ENCODE measurements at places on chromosomes 2 and 18.

DNA sequence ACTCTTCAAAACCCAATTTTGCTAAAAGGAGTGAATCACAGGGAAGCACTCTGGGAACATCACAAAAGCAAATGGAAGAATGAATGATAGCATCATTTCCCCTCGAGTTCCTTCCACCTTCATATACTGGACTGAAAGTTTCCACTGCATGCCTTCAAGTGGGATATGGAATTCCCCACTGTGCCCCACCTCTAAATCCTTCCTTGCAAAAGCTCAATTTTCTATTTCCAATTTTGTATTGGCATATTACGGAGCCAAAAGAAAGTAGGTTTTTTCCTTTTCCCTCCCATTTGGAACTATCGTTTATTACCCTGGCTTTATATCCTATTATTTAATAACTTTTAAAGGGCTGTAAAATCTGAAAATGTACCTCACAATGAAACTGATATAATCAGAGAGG is 149.3 kb downstream of the PIEZO2 start:
- DNase-seq, result no peak

DNA sequence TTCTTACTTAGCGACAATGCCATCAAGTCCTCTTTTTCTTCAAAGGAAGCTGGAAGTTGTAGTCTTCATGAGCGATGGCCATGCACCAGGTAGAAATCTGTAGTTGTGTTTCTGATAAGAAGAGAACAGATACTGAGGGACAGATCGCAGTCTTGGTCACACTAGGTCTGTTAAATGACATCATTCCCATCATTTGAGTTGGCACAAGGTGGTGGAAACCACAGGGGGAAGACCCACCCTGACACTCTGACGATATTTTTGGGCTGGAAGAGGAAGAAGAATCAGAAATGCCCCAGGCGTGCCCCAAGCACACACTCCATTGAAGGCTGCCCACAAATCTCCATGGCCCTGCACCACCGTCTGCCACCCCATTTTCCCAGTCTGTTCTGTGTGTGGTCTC is 89.0 kb upstream of the BOD1L2 start:
- no peak for DNase-seq

GRCh38 chr2:72220170-72220569 is 72.5 kb upstream of the CYP26B1 start:
- peak; percentile 47 for DNase-seq

GRCh38 chr2:119147776-119148715 is 10.5 kb downstream of the C1QL2 start:
- no peak for DNase-seq

- no peak for DNase-seq
Measured at GRCh38 chr2:218816561-218817011, 15.0 kb downstream of the PRKAG3 start.

- DNase-seq, result no peak
Measured at GRCh38 chr2:218407717-218408116, 8.0 kb downstream of the CTDSP1 start.

DNA sequence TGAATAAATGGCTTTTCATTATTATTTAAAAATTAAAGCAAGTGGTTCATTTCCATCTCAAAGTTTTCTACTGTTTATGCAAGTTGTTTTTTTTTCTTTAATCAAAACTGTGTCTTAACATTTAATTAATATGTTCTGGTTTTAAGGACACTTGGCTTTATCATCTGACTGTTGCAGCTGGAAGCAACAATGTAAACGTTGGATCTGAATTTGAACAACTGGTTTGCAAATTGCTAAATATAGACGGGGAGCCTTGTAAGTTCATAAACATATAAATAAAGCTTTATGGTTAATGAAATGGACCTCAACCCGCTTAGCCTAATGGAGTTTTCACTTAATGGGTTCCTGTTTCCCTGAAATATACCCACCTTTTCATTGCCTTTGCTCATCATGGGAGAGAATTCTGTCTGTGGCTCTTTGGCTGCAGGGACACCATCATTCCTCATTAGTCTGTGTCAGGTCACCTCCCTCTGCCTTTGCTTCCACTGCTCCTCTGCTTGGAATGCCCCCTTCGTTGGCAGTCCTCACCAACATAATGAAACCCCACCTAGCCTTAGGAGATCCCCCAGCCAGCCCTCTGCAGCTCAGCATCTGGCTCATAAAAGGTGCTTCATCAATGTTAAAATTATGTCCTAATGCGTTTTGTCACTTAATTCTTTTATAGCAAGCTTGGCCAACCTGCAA is 44.2 kb upstream of the DYNC2LI1 start:
- DNase-seq, result no peak

- DNase-seq, result no peak
Measured at GRCh38 chr2:123532994-123533393, 492.1 kb upstream of the CNTNAP5 start.

GRCh38 chr18:10289251-10289650 is 165.2 kb upstream of the APCDD1 start:
- no peak for DNase-seq

GRCh38 chr2:206274434-206275311 is at the start of gene ZDBF2:
ZDBF2 (plus strand) TSS chr2:206274663; CDS start chr2:206281850, 7,187 bp downstream.
- no peak for DNase-seq

DNA sequence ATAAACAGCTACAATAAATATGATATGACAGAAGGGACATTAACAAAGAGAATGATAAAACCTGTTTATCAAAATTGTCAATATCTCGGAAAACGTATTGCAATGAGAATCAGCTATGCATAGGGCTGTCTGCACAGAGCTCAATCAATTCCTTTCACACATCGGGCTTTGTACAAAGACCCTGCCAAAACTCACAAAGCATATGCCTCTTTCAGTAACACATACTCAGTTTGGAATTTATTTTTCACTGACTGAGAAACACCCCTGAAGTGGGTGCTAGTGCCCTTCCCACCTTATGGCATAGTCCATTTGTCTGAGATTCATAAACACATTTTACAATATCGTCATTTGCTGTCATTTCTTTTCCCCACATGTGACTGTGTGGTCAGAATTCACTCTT is 815.8 kb upstream of the FAM98A start:
- DNase-seq, result no peak

- DNase-seq, result peak; percentile 69
Measured at GRCh38 chr18:37393945-37394609, 171.5 kb downstream of the CELF4 start.

GRCh38 chr18:48861181-48861708 is 89.5 kb downstream of the SMAD7 start:
- DNase-seq, result no peak

- no peak for DNase-seq
Measured at GRCh38 chr2:190940454-190940853, 59.8 kb downstream of the GLS start.

GRCh38 chr2:217585362-217585761 is 417.4 kb downstream of the TNS1 start:
- no peak for DNase-seq

- DNase-seq, result no peak
Measured at GRCh38 chr2:202909394-202910192, 1.9 kb downstream of the WDR12 start.
